Activated CD8-positive, alpha-beta memory T cell treated with anti-CD3 and anti-CD28 coated beads for 1 hour (primary cell): ENCODE measurements at places on chromosomes 11 and 22.

DNA sequence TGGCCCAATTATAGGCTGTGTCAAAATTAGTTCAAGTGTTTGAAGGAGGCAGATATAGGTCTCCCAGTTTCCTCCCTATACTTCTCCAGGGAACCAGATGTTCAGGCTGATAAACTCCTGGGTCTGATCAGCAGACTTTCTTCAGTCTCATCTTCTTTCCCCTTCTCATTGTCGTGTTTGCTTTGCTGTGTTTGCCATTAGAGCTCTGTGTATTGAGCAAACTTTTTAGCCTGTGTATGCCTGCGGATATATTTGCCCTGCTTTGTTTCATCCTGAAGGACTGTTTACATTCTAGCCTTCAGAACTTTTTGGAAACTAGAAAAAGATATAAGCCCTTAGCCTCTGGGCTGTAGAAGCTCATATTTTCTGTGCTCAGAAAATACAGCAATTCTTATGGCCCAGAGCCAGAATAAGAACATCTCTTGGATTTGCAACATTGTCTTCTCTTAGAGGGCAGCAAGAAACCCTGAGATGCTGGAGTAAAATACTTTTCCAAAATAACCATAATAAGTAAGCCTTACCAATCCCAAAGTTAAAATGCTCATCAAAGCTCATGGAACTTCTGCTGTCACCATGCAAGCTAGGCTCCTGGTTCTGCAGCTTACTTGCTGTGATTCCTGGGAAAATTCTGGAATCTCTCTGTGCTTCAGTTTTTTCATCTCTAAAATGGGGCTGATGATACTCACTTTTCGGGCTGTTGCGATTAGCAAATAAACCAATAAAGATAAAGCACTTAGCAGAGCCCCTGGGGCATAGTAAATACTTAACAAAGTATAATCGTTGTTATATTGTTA lies 34.1 kb upstream of the ME3 start:
- no peak for DNase-seq

DNA sequence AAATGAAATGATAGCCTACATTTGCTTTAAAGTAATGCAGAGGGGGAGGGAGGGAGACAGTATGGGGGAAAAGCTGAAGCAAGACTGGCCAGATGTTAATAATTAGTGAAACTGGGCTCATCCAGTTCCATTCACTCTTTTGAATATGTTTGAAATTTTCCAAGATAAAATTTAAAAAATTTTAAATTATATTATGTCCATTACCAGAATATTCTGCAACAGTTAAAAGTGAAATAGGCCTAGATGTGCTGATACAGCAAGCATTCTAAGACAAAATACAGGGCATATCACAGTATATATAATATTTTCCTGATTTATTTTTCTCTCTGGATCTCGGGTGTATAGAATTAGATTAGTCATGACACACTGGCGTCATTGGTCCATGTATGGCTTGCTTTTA lies 13.6 kb upstream of the ZNRF3 start:
- no peak for DNase-seq

- DNase-seq, result no peak
Measured at GRCh38 chr11:65932558-65932919, 12.7 kb upstream of the TSGA10IP start.

- DNase-seq, result no peak
Measured at GRCh38 chr11:122032317-122032716, 83.7 kb downstream of the BLID start.

- no peak for DNase-seq
Measured at GRCh38 chr11:46616551-46617133, 385 bp downstream of the HARBI1 start.

GRCh38 chr22:33513388-33514338 lies 406.6 kb downstream of the LARGE1 start:
- no peak for DNase-seq
